ENCODE measurements at places on chromosomes 5 and 9.
A peak's percentile ranks its signal among the peaks of the same experiment; 100 is the strongest.

- no peak for DNase-seq
These were observed 290.6 kb downstream of the FBXL7 start for GRCh38 chr5:15790446-15791018.

GRCh38 chr5:118984602-118985001 is 3.7 kb downstream of the DTWD2 start:
- no peak for DNase-seq

DNA sequence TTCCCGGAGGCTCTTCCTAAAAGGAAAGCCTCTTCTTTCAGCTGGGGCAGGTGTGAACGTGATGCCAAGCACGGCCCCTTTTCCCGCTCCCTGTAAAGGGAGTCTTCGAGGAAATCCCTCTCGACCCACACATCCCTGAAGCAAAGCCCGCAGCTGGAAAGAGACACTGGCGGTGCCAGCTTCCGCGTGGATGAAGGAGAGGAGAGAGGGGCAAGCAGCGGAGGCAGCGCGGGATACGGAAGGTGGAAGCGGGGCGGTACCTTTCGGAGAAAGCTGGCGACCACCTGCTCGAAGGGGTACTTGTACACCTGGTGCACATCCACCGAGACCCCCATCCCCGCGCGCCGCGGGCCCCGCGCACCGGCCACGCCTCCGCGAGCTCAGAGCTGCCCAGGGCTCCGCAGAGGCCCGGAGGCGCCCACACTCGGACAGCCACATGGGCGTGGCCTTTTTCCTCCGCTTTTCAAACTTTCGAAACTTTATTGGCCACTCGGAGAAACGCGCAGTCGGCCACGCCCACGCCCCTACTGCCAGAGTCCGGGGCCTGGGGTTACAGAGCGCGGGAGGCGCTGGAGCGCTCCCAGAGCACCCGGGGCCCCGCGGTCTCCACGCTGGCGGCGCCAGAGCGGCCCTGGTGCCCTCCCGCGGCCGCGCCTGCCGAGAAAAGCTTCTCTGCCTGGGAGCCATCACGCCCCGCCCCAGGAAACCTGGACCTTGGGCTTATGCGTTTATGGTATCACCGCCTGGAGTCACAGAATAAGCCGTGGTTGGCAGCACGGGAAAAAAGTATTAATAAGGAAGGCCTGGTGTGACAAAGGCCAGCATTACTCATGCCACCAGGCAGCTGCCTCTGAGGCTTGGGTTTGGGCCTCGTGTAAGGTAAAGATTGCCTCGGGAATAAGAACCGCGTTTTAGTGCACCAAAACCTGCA is at the start of gene PRELID2:
Gene PRELID2 (minus strand): TSS at position 426 of the 931 bp plus-strand sequence. CDS start 91 bp downstream, at position 335.
- peak; percentile 72 for DNase-seq

- DNase-seq, result no peak
These were observed 206.5 kb downstream of the PAX5 start for GRCh38 chr9:36827593-36827992.

DNA sequence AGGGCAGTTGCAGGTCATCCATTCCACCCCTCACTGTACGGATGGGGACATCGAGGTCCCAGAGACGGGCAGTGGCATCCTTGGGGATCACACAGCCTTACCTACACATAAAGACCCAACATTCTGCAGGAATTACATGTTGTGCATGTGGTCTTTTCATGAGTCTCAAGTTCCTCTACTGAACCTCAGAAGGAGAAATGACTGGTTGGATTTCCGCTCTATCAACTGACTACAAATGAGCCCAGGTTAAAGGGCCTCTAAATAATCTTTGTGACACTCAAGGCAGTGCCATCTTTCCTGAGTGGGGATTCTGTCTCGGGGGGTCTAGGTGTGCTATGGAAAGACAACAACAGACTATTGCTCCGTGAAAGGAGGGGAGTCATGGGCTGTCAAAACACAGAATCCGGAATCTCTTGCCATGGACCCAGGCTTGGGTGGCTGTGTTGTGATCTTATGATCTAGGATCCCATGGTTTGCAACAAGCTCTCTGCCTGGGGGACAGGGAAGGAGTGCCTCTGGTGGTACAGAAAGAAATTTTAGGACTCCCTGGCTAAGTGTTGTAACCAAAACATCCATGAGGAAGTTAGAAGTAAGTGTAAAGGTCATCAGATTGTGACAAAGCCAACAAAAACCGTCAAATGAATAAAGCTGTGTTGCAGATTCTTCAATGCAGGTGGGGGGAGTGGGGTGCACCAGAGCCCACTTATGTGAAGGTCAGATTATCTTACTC is 1.9 kb upstream of the SLC31A2 start:
- DNase-seq, result no peak

GRCh38 chr9:116154976-116155697 is 1.5 kb downstream of the PAPPA start:
- DNase-seq, result no peak

GRCh38 chr5:39757131-39757530 is 332.4 kb upstream of the DAB2 start:
- DNase-seq, result no peak

- DNase-seq, result no peak
These were observed 11.1 kb upstream of the VPS13A start for GRCh38 chr9:77166193-77166592.

GRCh38 chr9:113302792-113303418 is at the start of gene RNF183:
RNF183 (minus strand) TSS chr9:113303376; CDS start chr9:113298184, 5,192 bp downstream.
- DNase-seq, result no peak

DNA sequence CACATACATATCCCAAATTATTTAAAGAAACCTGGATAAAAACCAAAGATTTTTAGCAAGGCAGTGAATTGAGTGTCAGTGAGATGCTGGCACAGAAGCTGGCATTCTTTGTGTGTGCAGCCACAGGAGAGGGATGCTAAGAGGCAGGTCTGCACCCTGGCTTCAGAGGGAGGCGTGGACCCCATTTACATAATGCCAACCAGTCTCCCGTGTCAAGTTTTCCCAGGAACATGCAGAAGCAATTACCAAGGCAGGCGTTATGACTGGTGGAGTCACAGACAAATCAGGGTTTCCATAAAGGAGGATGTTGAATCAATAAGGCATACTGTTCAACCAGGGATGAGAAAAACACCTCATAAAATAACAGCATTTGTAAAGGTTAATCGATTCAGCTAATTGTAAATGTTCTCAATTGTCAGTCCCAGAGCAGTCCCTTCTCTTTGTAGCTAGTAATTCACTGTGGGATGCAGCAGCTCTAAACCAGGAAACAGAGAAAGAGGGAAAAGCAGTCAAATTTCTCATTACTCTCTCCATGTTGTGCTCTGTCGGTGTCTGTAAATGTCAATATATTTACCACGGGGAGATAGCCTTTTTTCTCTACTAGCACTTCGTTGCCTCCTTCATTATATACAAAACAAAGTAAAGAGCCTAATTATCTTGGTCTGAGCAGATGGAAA is 452.4 kb upstream of the GRAMD2B start:
- no peak for DNase-seq

DNA sequence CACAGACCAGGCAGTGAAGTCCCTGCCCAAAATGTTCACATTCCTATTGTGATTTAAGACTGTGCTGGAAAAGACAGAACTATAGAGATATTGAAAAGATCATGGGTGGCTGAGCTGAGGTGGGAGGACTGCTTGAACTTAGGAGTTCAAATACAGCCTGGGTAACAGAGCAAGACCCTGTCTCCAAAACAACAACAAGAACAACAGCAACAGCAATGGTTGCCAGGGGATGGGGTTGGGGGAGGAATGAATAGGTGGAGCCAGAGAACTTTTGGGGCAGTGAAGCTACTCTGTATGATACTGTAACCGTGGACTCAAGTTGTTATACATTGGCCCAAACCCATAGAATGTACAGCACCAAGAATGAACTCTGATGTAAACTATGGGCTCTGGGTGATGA is 88.2 kb downstream of the DCP2 start:
- no peak for DNase-seq

GRCh38 chr5:122114501-122114900 is 14.8 kb upstream of the ZNF474 start:
- DNase-seq, result no peak

GRCh38 chr5:16550316-16550952 is 66.4 kb downstream of the RETREG1 start:
- DNase-seq, result peak; percentile 49

DNA sequence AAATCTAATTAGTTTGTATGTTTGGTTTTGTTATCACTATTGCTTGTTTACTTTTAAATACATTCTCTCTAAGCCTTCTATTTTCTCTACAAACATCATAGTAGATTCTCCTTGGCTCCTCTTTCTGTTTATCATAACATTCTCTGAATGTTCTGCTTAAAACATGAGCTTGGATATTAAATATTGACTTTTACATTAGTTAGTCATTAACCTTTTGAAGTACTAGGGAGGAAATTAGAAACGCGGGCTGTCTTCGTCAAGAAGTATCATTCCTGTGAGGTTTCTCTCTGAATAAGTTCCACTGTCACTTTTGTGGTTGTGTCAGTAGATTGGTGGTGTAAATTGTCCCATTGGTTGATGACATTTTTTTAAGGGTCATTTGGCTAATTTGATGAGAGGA is 821.5 kb downstream of the EFNA5 start:
- no peak for DNase-seq

Measured in activated T-cell treated with anti-CD3 and anti-CD28 coated beads, Interleukin-2, amount 50 U/mL, for 48 hours (primary cell).